ENCODE measurements at places on chromosomes 4 and X.
A peak's percentile ranks its signal among the peaks of the same experiment; 100 is the strongest.

DNA sequence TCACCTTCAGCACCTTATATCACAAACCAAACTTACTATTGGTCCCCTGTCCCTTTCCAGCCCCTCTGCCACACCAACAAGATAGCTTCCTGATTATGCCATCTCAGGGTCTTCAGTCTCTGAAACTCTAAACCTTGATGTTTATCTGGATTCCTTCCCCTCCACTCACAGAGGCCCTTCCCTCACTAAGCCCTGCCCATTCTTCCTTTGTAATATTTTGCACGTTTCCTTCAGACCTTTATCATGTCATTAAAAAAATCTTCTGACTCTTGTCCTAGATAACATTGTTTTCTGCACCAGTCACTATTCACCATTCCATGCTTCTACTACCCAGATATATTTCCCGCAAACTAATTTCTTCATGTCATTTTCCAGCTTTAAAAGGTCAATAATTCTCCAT, 17.7 kb upstream of the CEP135 start:
- DNase-seq = no peak

DNA sequence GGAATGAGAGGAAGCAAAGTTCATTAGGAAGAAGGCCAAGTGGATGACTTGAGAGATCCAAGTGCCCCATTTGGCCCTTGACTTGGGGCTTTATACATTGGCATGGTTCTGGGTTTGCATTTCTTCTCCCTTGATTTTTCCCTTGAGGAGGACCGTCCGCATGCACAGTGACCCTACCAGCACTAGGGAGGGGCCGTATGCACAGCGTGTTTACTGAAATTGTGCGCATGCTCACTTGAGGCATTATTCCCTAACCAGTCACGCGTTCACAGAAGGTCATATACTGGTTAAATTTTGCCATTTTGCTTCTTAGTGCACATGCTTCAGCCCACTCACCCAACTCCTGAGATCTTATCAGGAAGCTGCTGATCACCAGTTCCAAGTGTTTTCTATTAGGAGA, 35.1 kb downstream of the PAGE2 start:
- no peak for DNase-seq

GRCh38 chr4:94680176-94680862, 77.4 kb upstream of the BMPR1B start:
- no peak for DNase-seq

GRCh38 chr4:78784236-78784865, 8.2 kb downstream of the BMP2K start:
- DNase-seq = no peak

DNA sequence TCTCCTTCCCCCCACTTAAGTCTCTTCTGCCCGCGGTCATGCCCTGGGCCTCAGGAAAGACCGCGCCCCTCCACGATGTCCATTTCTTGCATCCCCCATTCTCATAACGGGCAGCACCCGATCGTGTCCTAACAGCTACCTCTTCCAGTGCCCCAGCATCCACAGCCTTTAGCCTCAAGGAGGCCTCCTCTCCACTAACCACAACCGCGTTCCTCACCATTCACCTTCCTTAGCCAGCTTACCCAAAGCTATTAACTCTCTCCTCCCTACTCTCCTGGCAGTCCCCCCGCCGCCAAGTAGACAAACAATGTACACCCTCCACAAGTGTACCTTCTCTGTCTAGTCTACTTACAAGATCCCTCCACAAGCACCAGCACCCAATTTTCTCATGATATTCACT, 58.6 kb upstream of the PAGE5 start:
- DNase-seq = peak; percentile 13

GRCh38 chrX:131332331-131332730, 43.2 kb upstream of the IGSF1 start:
- DNase-seq = no peak

DNA sequence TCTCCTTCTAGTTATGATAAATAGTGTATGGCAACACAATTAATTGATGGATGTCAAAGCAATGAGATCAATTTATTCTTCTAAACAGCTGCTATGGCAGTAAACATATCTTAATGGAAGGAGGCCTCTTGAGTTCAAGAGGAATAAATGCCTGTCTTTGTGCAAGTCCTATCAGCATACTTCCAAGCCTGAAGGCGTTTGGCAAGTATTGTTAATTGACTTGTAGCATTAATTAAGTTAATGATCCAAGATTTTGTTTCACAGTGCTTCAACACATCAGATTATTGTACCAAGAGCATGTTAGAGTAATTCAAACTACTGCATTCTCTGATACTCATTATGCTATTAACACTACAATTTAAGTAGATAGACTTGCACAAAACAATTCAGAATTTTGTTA, 144.8 kb downstream of the FAT4 start:
- DNase-seq = no peak

DNA sequence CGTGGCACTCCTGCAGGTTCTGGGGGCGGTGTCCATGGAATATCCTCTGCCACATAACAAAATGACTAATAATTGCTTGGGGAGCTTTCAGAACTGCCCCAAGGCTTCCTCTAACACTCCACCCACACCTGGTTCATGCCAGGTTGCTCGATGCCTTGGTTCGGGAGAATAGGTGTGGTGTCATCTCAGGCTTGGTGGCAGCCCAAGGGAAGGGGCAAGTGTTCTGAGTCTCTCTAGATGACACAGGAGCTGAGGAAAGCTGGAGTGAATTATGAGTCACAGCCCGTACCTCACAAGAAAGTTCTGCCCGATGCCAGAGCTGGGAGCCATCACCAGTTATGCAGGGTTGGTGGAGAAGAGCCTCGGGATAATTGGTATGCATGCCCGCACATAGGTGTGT, 14.7 kb downstream of the FTSJ1 start:
- no peak for DNase-seq

GRCh38 chr4:112150920-112151319, 5.7 kb downstream of the FAM241A start:
- no peak for DNase-seq

GRCh38 chrX:43002526-43003203, 224.7 kb upstream of the PPP1R2C start:
- no peak for DNase-seq

DNA sequence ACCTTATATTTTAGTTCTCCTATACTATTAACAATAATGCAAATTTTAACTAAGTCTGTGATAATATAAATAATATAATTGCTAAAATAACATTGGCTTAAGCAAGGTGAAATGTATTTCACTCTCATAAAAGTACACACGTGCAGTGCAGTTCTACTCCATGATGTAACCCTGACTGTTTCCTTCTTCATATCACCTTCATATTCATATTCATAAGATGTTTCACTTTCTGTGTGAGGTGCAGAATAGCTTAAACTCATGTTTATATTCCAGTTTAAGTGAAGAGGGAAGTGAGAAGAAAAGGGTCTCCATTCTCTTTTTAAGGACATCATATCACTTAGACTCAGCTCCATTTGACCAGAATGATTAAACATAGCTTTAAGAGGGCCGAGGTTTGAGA, 1810.0 kb upstream of the PCDH10 start:
- no peak for DNase-seq

GRCh38 chr4:128776794-128777216, 32.7 kb upstream of the JADE1 start:
- no peak for DNase-seq

DNA sequence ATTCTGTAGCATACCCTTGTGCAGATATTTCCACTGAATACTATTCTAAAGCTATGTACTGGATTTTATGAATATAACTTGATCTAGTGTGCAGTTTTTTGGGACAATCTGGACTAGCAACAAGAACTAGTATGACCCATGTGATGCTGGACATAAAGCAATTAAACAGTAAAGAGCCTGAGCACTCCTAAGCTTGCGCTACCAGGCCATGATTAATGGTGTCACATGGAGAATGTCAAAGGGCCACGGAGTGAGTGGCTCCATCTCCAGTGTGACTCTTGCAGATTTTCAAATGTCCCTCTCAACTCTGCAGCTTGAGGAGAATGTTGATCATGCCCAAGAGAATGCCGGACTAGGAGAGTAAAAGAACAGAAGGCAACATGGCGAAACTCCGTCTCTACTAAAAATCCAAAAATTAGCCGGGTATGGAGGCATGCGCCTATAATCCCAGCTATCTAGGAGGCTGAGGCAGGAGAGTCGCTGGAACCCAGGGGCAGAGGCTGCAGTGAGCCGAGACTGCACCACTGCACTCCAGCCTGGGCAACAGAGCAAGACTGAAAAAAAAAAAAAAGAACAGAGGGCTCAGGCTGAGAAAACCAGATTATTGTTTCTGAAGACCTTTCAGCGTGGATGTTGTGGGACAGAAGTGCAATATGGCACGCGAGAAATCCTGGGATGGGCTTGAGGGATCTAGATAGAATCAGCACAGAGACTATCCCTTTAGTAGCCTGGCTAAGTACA, 45.0 kb downstream of the TIGD2 start:
- no peak for DNase-seq

DNA sequence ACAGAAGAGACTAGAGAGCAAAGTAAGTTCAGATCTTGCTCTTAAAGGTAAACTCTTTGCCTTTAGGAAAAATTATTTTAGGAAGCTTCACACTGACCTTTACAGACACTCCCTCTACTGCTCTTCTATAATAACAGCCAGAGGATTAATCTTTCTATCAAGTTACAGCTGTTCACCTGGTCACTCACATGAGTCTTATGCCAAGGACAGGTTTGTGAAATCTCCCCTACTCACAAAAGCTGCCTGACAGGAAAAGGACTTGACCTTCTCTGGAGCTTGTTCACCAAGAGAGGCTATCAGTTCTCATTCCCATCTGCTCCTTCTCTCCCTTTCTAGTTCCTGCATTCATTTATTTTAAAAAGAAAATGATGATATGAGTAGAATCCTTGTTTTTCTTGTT, 117.3 kb downstream of the C4orf51 start:
- DNase-seq = no peak
